ENCODE measurements at places on chromosomes 6 and 20.
A peak's percentile ranks its signal among the peaks of the same experiment; 100 is the strongest.

- DNase-seq, result peak; percentile 45
Measured at GRCh38 chr6:149545258-149545753, 537 bp downstream of the PPIL4 start.

- no peak for DNase-seq
Measured at GRCh38 chr20:4123537-4124235, 108.3 kb upstream of the RNF24 start.

GRCh38 chr20:61822396-61822795 lies 243.3 kb downstream of the TAF4 start:
- no peak for DNase-seq

DNA sequence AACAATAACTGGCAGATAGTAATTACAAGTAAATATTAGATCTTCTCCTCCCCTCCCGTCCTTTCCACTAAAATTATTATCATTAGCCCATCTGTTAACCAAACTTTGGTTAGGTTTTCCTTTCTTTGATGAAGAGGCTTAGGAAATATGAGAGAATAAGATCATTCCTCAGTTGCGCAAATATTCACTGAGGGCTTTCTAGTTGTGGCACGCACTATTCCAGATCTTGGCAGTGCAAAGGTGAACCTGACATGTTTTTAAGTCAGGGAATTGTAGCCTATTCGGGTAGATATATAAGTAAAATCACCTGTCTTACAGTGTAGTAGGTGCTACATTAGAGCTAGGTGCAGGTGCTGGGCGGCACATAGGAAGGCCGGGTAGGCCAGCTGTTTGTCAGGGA lies 31.1 kb downstream of the RNF217 start:
- DNase-seq, result no peak

- no peak for DNase-seq
Measured at GRCh38 chr6:13590574-13591153, 16.3 kb downstream of the SIRT5 start.

GRCh38 chr6:33768644-33769120 lies 20.2 kb downstream of the LEMD2 start:
- DNase-seq, result peak; percentile 77

DNA sequence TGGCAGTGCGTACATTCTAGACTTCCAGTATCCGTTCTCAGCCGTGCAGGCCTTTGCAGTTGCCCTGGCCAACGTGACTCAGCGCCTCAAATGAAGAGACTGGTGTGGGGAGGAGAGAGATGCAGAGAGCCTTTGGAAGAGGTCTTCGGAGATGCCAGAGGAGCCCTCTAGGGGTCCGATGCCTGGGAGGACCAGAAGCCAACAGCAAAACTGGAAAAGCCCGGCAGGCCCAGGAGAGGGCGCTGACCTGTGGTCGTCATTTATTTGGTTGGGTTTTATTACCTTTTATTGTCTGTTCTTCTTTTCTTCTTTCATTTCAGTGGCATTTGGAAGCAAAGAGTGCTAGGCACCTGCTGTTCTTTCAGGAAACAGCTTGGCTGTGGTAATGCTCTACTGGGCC lies 53.3 kb upstream of the TMEM181 start:
- DNase-seq, result no peak

GRCh38 chr6:38215651-38216311 lies 396.3 kb downstream of the ZFAND3 start:
- DNase-seq, result no peak

GRCh38 chr6:82249381-82250253 lies 2.1 kb upstream of the IBTK start:
- no peak for DNase-seq

DNA sequence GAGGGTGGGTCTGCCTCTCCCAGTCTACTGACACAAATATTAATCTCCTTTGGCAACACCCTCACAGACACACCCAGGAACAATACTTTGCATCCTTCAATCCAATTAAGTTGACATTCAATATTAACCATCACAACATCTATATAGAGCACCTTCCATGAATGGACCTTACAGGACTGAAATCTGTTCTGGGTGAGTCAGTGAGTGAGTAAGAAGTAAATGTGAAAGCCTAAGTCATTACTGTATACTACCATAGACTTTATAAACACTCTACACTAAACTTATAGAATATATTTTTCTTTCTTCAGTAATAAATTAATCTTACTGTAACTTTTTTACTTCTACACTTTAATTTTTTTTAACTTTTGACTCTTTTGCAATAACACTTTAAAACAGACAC lies 993.8 kb upstream of the MAP3K7 start:
- no peak for DNase-seq

GRCh38 chr6:75202676-75203131 lies 3.1 kb downstream of the COL12A1 start:
- no peak for DNase-seq

- no peak for DNase-seq
Measured at GRCh38 chr6:113172531-113172966, 684.6 kb upstream of the MARCKS start.

DNA sequence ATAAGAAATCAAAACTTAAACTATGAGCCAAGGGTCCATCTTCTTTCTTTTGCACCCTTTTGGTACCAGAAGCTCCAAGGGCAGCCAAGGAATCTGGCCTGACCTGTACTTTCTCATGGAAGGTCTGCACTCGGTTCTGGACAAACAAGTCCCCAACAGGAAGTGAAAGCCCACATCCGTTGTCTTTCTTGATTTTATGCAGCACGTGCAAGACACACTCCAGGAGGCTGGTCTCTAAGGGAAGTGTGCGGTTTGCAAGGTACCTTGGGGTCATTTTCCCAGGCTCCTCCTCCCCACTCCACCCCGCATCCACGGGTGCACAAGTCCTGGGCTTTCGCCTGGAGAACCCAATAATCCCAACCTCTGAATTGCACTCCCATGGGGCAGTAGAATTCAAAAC lies 101.9 kb downstream of the NFATC2 start:
- no peak for DNase-seq

DNA sequence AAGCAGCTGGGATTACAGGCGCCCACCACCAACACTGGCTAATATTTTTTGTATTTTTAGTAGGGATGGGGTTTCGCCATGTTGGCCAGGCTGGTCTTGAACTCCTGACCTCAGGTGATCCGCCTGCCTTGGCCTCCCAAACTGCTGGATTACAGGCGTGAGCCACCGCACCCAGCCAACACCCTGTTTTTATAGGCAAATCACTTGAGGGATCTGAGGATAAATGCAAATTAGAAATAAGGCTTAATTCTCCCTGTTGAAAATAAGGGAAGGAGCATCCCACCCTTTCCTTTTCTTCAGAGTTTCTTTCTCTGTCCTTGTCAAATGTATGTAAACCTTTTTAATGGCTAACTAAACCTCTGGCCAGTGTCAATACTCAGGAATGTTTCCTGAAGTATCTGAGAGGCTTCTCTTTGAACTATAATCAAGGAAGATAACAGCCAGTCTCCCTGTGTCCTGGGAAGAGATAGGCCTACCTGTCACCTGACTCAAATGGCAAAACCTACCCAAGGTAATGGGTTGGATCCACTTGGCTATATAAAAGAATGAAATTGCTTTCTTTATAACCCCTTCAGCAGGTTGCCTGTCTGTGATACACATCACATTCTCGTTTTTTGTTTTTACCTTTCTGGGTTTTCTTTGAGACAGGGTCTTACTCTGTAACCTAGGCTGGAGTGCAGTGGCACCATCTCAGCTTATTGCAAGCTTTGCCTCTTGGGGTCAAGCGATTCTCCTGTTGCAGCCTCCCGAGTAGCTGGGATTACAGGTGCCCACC lies 64.5 kb upstream of the TNFAIP3 start:
- DNase-seq, result no peak

DNA sequence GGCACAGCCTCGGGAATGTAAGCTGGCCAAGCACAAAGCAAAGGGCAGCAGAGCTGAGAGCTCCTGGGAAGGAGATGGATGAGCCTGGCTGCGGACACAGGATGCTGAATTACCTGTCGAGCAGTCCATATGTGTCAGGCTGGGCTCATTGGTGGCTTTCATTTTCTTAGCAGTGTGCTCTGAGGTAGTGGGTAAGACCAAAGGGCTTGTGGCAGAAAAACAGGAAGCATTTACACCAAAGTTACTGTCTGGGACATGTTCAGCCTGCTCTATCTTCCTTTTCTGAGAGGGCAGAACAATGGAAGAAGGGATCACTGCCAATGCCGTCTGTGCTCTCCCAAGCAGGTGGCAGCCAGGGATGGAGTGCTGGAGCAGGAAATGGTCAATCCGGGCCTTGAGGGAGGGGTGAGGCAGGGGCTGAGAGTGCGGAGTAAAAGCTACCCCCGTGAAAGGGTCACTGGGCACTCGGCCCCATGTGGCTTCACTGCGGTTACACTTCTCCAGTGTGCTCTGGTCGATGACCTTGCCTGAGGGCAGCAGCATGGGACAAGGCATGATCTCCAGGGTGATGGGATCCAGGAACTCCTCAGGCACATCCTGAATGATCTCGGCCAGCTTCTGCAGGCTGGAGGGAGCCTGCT lies 36.9 kb upstream of the AVP start:
- DNase-seq, result no peak

DNA sequence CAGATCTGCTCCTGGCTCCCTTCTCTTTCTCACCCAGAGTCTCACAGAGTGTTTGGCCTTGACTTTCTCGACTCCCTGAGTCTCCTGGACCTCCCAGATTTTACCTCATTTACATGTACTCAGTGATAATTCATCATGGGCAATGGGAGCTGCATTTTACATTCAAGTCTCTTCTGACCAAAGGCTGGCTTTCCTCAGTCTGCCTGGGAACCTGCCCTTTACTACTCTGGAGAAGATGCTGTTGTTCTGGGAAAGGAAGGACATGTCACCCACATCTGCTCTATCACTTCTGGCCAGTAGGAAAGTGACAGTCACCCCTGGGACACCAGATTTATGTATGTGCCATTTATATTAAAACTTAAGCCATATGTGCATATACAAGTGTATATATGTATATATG lies 7.4 kb downstream of the LRRN4 start:
- DNase-seq, result no peak

GRCh38 chr6:170545405-170545804 lies 7.7 kb downstream of the PSMB1 start:
- DNase-seq, result no peak

- no peak for DNase-seq
Measured at GRCh38 chr6:112010328-112010727, 43.6 kb upstream of the CCN6 start.

DNA sequence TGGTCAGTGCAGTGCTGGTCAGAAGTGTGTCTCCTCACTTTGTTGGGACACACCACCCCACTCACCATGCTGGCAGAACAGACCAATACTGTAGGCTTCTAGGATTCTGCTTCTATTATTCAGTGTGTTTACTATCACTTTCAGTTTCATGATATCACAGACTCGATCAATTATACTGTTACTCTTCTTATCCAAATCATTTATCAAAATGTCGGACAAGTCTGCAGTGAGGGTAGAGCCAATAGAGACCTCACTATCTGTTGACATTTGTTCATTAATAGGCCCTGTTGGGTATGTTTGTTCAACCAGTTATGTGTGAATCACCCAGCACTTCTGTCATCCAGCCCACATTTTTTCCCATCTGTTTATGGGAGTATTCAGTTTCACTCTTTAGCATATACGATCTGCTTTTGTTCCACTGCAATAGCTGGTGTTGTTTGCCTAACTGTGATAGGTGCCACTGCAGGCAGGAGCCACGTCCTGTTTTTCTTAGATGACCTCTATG lies 140.1 kb downstream of the NRN1 start:
- no peak for DNase-seq

DNA sequence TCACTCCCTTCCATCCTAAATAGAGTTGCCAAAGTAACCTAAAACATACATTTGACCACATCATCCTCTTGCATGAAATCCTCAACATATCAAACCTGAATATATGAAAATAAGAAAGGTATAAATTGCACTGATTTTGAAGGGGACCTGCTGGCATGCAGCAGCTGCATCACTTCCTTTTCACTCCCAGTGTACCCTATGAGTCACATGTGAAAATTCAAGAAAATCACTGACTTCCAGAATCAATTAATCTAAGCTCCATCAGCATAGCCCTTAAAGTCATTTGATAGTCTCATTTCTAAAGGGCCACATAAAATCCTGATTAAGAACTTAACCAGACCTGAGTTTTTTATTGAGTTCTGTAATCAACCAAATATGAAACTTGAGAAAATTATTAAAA lies 24.3 kb downstream of the SNX14 start:
- no peak for DNase-seq

DNA sequence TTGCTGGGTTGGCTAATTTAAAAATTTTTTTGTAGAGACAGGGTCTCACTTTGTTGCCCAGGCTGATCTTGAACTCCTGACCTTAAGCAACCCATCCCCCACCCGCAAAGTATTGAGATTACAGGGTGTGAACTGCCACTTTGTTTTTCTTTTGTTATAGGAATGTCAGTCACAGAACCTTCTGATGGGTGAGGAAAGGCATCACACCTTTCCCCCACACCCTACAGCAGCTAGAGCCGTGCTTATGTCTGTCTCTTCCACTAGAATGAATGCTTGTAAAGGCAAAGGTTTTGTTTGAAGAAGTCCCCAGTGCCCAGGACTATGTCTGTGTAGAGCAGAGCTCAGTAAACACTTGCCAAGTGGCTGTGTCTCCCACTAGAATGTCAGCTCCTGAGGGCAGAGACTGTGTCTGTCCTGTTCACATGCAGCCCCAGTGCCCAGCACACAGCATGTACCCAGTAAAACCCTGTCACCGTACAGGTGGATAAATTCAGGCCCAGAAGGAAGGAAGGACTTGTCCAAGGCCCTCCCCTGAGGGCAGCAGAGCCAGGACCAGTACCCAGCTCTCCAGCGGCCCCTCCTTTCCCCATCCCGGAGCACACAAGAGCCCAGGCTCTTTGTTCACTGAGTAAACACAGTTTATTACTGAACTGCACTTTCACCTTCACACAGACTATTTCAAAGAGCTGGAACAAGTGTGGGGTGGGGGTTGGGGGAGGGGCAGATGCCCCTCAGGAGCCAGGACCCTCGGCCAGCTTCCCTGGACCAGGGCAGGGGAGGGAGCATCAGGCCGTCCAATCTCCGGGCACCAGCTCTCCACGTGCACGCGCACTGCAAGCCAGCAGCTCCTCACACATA lies 26.4 kb downstream of the COX4I2 start:
- DNase-seq, result no peak

GRCh38 chr20:57940868-57941522 lies 231.2 kb upstream of the PMEPA1 start:
- DNase-seq, result no peak

- DNase-seq, result no peak
Measured at GRCh38 chr20:35091816-35092523, 637 bp downstream of the TRPC4AP start.

GRCh38 chr20:61724376-61724775 lies 341.3 kb downstream of the TAF4 start:
- no peak for DNase-seq
